Progenitor cell of endocrine pancreas (in vitro differentiated cells): ENCODE measurements at places on chromosomes 5 and 9. TPM values are rescaled to one million over a fixed set of nuclear protein-coding genes. Genes with fewer than 3 reads are reported as not detected.

SPATA31D3 gene
- total RNA-seq: not detected in 2 replicates

IL31RA gene
- total RNA-seq: 0.17 TPM in 1 of 2 replicates, not detected in the other

DNA sequence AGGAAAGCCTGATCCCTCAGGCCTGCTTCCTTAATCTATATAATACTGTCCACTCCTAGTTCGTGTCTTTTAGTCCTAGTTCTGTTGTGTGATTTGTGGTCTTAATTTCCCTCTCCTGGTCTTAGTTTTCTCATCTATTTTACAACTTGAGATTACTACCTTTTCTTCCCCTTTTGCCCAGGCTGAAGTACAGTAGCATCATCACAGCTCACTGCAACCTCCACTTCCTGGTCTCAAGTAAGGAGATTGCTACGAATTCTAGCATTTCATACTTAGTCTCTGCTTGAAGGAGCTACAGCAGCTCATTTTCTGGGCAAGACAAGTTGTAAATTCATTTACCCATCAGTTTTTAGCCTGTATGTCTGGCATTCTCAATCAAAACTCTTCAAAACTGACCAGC, 5.5 kb downstream of the TRIM32 start:
- DNase-seq: no peak

DNA sequence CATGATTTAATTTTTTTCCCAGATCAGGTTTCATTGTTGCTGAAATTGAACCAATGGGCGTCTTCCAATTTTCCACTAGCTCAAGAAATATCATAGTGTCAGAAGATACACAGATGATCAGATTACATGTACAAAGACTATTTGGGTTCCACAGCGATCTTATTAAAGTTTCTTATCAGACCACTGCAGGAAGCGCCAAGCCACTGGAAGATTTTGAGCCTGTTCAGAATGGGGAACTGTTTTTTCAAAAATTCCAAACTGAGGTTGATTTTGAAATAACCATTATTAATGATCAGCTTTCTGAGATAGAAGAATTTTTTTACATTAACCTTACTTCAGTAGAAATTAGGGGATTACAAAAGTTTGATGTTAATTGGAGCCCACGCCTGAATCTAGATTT, 251.6 kb downstream of the ADGRV1 start:
- DNase-seq: no peak
